Smooth muscle cell of the coronary artery (primary cell): ENCODE measurements at places on chromosomes 6 and 20. TPM values are rescaled to one million over a fixed set of nuclear protein-coding genes. Genes with fewer than 3 reads are reported as not detected.

The LIME1 gene
- total RNA-seq = 1.4 and 2.3 TPM in 2 replicates

The BEND3 gene
- 0.70 and 1.4 TPM in 2 replicates for total RNA-seq

The RAET1G gene
- total RNA-seq = 0.23 and 3.3 TPM in 2 replicates

The RPP40 gene
- 4.8 and 7.7 TPM in 2 replicates for total RNA-seq

The HS3ST5 gene
- total RNA-seq = not detected in 2 replicates

The OXT gene
- not detected in 2 replicates for total RNA-seq

The CLPSL2 gene
- total RNA-seq = not detected in 2 replicates

The QRSL1 gene
- total RNA-seq = 5.0 and 7.4 TPM in 2 replicates

The SLC22A7 gene
- not detected in 2 replicates for total RNA-seq

The LAMP5 gene
- 0.15 TPM in 1 of 2 replicates, not detected in the other for total RNA-seq

The DEFB132 gene
- not detected in 2 replicates for total RNA-seq

The CCND3 gene
- 13.6 and 19.5 TPM in 2 replicates for total RNA-seq

The MOCS3 gene
- total RNA-seq = 7.3 and 8.0 TPM in 2 replicates

The CALHM4 gene
- not detected in 2 replicates for total RNA-seq

The RIMS1 gene
- total RNA-seq = 3.2 and 3.5 TPM in 2 replicates
